NCI-H82 (cell line): ENCODE measurements at places on chromosomes 12 and 14.

- no peak for DNase-seq
Observed at GRCh38 chr14:102390064-102390855, 27.5 kb downstream of the TECPR2 start.

DNA sequence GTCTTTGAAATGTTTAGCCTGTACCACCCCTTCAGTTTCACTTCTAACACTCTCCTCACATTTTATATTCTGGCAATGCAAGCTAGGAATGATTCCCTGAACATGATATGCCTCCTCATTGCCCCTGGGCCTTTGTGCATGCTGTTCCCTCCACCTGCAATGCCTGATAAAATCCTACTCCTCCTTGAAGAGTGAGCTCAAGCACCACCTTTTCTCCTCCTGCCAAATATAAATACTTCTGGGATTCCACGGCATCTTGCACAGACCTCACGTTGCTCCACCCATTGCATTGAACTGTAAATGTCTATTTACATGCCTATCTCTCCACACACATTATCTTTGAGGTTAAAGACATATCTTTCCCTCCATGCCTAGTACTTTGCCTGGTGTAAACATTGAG, 21.1 kb downstream of the NKX2-1 start:
- DNase-seq: no peak

DNA sequence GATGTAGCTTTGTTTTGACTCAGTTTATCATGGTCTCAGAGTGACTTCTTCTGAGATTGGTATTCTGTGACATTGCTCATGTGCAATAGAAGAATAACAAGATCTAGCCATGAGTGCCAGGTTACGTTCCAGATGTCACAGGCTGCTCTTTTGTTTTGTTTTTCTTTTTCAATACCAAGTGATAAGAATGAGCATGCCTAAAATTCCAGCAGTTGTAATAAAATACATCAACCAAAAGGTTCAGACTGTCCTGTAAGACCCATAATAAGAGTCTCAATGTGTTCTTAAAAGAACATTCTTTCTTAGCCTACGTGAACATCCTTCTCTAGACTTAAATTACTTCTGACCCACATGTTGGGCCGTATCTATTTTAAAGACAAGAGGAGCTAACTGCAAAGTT, 669.2 kb downstream of the DIO2 start:
- DNase-seq: no peak

DNA sequence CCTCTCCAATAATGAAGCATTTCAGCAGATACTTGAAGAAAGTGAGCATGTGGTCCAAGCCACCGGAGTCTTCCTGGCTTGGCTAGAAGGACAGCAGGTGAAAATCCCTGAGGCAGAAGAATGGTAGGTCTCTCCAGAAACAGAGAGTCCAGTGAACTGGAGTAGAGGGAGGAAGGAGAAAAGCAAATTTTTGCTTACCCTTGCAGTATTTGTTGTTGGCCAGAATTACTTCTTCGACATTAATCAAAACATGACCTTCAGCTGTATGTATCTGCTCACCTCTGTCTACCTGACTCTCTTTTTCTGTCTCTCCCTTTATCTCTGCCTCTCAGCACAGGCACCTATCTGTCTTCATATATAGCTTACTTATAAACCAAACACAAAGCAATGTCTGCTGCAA, 208.9 kb downstream of the SYT1 start:
- no peak for DNase-seq

DNA sequence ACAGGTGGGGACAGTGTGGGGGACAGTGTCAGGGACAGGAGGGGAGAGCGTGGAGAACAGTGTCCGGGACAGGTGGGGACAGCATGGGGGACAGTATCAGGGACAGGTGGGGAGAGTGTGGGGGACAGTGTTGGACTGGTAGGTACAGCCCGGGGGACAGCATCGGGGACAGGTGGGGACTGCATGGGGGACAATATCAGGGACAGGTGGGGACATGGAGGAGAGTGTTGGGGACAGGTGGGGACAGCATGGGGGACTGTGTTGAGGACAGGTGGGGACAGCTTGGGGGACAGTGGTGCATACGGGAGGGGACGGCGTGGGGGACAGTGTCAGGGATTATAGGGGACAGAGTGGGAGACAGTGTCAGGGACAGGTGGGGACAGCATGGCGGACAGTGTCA, 212.3 kb downstream of the TMEM121 start:
- DNase-seq: no peak

- no peak for DNase-seq
Observed at GRCh38 chr14:105258846-105259245, 10.5 kb downstream of the BTBD6 start.
